Activated CD4-positive, alpha-beta T cell treated with anti-CD3 and anti-CD28 coated beads for 4 hours (primary cell): ENCODE measurements at places on chromosomes 11 and 22.

DNA sequence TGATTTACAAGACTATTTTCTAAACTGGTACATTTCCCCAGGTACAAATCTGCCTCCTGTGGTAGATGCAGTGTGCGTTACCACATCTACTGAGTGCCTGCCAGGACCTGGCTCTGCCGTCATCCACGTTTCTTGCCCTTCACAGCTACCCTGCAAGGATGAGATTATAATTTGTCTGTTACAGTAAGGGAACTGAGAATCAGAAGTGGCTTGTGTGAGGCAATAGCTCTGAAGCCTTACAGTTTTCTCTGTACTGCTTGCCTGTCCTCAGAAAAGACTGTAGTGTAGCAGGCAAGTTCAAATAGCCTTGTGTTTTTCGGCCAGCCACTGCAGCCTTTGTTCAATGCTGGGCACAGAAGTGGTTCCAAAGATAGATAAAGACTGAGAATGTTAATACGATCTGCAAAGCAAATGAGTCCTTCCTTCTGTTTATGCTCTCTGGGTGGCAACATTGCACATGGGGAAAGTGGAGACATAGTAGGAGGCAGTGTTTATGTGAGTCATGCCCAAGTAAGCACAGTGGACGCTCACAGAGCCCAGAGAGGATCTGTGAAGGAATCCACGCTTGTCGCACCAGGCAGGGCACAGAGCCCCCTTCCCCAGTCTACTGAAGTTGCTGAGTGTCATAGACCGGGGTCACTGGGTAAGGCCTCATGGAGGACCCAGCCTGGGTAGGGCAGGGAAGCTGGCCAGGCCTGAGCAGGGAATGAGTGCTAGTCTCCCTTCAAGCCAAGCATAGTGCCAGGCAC is 49.1 kb downstream of the MICAL2 start:
- DNase-seq, result no peak

- peak; percentile 19 for DNase-seq
These were observed 74.7 kb downstream of the SC5D start for GRCh38 chr11:121367001-121367843.

DNA sequence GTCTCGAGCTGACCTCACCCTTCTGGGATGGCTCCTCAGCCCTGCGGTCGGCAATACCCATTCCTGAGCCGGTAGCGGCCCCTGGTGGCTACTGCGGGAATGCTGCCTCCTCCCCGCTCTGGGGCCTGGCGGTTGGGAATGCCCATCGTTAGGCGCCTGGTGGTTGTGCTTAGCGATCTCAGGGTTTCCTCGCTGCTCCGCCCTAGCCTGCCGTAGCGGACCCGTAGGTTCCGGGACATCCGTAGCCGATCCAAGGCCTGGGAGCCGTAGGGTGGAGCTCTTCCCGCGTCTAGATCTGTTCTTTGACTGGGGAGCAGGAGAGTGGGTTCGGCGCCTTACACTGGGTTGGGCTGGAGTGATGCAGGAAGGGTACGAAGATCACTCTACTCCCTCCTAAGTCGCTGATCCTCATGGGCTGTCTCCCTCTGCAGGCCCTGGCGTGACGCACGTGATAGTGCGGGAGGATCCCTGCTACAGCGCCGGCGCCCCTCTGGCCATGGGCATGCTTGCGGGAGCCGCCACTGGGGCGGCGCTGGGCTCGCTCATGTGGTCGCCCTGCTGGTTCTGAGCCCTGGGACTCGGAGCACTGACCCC is 14.8 kb downstream of the PLEKHB1 start:
- peak; percentile 78 for DNase-seq

- no peak for DNase-seq
These were observed 155.4 kb downstream of the OR4C45 start for GRCh38 chr11:50188040-50188439.

DNA sequence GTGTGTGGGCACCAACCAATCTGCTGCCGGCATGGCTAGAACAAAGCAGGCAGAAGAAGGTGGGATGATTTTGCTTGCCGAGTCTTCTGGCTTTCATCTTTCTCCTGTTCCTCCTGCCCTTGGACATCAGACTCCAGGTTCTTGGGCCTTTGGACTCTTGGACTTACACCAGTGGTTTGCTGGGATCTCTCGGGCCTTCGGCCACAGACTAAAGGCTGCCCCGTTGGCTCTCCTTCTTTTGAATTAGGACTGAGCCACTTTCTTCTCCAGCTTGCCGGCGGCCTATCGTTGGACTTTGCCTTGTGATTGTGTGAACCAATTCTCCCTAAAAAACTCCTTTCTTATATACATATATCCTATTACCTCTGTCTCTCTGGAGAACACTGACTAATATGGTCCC is 128.1 kb upstream of the TEAD1 start:
- DNase-seq, result no peak

DNA sequence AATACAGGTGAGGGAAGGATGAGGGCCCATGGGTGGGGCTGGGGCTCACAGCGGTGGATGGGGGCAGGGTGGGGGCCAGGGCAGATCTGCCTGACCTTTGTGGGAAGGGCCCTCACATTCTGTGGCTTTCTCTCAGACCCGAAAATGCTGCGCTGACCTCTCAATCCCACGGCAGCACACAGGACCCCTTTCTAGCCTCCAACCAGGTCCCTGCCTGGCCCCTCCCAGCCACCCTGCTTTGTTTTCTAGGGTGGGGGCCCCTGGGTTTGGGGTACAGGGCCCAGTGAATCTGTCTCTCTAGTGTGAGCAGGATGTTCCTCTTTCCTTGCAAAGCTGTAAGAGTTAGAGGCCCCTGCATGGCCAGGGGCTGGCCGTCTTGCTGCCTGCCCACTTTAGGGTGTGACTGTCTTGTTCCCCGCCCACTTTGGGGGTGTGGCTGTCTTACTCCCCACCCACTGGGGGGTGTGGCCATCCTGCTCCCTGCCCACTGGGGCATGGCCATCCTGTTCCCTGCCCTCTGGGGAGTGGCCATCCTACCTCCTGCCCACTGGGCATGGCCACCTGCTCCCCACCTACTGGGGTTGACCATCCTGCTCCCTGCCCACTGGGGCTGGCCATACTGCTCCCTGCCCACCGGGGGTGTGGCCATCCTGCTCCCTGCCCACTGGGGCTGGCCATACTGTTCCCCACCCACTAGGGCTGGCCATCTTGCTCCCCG is 11.5 kb downstream of the PARVG start:
- DNase-seq, result no peak

- no peak for DNase-seq
These were observed 157.7 kb downstream of the MAML2 start for GRCh38 chr11:96185220-96185768.

DNA sequence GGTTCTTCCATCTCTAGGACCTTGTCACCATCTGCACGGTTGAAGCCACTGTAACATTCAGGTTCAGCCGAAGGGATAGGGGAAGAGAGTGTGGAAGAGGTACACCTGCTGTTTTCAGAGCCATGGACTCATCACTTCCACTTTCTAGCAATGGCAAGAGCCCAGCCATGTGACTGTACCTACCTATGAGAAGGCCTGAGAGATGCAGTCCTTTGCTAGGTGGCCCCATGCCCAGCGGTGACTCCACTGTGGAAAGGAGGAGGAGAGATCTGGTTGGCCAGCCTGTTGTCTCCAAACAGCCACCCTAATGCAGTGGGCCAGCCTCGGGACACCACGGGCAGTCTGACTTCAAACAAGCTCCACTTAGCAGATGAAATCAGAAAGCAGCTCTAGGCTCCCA is 16.0 kb downstream of the RASD2 start:
- DNase-seq, result no peak

DNA sequence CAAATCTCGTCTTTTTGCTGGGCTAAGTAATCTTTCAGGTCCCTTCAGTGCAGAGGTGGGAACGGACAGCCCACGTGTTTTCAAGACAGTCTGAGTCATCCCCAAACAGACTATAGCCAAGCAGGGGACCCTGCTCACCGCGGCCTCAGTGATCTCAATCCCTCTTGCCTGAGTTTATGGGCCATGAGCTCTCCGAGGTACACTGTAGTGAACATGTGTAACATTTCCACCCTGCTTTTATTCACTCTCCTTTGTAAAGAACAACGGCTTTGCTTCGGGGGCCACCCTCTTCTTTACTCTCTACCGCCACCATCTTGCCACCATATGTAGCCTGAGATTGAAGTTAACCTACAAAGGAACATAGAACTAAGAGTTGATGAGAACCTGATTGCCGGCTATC is 11.5 kb upstream of the KCTD14 start:
- no peak for DNase-seq

GRCh38 chr11:47400768-47401279 is 7.6 kb upstream of the SLC39A13 start:
- no peak for DNase-seq

GRCh38 chr11:83723999-83724398 is 437.8 kb upstream of the CCDC90B start:
- no peak for DNase-seq

DNA sequence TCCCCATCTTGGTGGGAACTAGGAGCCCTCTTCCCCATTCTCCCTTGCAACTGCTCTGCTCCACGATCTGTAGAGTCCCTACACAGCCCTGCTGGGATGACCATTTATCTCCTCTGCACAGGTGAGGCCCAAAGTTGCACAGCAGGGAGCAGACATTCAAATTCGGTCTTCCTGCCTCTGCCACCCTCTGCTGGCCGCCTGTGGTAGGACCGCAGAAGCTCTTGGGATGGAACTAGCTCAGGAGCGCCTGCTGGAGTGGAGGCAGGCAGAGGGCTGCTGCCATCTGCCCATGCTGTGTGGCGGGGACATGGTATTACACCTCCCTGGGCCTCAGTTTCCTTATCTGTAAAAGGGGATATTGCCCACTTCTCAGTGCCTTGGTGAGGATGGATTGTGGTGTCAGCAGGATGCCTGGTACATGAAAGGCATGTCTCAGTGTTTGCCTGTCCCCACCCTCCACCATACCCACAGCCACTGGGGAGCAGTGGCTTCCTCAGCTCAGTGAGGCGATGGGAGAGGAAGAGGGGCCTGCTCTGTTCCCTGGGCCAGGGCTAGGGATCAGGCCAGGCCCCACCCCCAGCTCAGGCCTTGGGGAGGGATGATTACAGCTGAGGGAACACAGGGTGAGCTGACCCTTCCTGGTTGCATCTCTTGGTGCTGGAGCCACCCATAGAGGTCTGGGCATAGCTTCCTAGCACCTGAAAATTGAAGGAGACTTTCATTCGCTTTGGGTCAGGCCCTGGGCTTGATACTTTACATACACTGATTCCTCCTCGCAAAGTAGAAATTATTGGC is 11.3 kb upstream of the OMP start:
- peak; percentile 66 for DNase-seq

- no peak for DNase-seq
These were observed 16.2 kb downstream of the DYNC2H1 start for GRCh38 chr11:103125462-103125861.

DNA sequence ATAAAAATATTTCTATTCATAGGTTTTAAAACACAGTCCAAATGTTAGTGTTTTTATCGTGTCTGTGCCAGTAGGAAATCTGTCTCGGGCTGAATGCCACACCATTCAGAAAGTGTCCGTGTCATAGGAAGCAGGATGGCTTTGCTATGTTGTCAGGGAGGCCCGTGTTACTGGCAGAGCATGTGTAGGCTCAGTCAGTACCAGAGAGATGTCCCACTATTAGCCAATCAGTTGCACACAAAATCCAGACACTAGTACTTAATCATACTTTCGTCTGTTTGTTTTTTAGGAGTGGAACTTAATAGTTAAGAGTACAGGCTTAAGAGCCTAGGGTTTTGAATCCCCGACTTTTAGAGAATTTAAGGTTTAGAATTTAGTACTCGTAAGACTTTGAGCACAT is 30.2 kb upstream of the SYN3 start:
- DNase-seq, result no peak

DNA sequence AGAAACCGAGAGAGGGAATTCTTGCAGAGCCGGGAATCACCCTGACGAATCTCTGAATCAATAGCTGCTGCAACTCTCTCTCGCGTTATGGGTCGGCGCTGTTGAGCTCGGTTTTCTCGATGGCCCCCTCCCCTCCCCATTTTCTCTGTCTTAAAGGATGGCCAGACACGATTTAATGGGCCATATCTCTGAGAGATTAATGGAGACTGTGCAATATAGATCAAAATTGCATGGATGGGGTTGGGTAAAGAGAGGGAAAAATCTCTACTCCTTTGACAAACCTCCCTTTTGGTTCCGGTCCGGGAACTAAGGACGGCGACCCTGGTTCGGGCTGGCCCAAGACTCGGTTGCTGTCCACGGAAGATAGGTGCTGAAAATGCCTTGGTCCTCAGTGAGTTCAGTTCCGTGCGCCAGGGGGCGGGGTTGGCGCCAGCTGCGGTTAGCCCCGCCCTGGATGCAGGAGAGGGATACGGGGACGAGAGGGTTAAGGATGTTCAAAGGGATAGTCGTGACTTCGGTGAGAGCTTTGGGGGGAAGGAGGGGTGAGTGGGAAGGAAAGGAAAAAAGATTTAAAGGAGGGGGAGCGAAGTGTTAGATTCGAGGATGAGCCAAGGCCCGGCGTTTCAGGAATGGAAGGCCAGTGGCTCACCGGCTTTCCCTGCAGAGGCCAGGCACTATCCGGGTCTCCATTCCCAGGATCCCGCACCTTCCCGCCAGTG is 103.6 kb upstream of the HSD17B12 start:
- no peak for DNase-seq
